ENCODE measurements at places on chromosomes 1 and 21.
A peak's percentile ranks its signal among the peaks of the same experiment; 100 is the strongest.

GRCh38 chr1:87826681-87827251, 498.1 kb downstream of the LMO4 start:
- peak; percentile 5 for DNase-seq

DNA sequence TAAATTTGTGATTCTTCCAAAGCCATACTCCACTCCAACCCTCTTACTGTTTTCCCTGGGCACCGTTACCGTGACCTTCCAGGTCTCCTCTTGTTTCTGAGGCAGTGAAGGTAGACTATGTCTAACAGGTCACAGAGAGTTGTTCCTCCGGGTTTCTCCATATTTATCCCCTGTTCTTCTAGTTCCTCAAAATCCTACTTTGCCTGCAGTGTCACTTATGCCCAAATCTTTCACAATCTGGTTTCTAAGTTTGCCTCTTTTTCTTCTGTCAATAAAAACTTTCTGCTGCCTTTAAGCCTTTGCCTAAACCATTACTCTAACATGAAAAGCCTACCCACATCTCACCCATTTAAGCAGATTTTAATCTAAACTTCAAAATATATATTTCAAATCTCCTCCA, 87.7 kb downstream of the C4BPA start:
- DNase-seq, result no peak

DNA sequence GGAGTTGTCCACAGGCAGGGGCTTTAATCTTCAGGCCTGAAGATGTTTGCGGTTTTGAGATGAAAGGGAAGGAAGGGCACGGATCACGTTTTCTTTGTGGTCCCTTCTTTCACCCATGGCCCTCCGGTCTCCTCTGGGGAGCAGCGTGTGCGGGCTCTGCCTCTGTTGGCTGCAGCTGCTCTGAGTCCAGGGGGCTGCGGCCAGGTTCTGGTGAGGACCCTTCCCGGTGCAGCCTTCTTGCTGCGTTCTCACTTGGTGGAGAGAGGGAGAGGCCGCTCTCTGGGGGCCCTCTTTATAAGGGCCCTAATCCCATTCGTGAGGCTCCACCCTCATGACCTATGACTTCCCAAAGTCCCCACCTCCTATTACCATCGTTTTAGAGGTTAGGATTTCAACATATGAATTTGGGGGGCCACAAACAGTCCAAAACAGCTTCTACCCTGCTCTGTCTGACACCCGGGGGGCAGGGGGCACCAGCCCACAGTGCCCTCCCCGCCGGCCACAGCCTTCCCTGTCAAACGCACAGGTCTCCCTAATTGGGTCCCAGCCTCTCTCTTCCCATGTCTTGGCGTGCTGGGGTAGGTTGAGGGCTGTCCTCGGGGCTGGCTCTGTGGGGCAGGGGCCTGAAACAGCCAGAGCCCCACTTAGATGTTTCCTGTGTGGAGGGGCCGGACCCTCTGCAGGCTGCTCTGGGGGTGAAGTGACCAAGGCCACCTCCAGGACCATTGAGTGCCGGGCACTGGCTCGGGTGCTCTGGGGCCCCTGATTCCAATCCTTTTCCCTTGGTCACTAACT, 100.1 kb upstream of the C1orf174 start:
- DNase-seq, result no peak

DNA sequence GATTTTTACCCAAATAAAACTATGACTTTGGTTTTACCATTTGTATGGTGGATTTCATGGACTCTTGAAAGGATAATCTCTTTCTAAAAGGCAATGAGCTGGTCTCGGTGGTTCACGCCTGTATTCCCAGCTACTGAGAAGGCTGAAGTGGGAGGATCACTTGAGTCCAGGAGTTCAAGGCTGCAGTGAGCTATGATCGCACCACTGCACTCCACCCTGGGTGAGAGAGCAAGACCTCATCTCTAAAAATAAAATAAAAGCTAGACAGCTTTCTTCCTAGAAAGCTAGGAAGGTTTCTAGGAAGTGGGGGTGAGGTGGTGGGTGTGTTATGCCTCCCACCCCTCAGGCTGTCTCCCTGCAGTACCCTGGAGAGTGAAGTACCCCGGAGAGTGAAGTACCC, 54.0 kb upstream of the L1TD1 start:
- no peak for DNase-seq

DNA sequence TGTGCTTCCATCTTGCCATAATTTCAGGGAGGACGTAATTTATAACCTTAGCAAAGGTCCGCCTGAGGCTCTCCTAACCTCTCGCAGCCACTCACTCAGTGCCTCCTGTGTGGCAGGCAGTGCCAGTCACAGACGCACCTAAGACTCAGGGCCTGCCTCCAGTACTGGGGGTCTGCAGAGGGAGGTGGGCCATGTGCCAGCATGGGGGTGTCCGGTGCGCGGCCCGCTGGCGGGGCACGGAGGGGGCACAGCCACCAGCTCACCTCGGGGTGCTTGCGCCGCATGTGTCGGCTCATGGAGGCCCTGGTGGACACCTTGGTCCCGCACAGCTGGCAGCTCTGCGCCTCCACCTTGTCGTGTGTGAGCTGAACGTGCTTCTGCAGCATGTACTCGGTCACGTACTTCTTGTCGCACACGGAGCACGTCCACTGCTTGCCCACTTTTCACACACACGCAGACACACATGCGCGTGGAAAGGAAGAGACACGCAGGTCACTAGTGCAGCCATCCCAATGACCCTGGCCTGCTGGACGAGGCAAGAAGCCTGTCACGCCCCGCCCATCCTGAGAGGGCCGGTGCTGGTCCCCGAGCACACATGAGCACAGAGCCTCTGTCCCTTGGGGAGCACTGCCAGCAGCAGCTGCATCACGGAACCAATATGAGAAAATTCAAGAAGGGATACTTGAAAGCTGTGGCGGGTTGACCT, 43.2 kb upstream of the RIPK4 start:
- DNase-seq, result no peak

DNA sequence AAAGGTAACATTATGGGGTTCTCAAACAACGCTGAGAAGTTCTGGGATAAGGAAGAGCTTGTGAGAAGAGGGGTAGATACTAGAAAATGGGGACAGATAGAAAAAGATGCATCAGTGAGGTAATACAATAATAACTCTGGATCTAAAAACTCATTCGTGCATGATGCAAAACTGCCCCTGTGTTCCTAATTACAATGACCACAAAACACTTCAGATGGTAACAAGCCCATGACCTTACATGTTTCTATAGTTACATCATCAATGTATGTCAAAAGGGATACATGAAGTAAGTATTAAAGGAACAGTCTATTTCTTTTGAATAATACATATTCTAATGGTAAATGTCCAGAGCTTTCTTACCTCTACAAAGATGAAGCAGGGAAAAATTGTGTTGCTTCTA, 110.6 kb upstream of the PLPPR5 start:
- DNase-seq, result no peak

GRCh38 chr1:77642196-77642595, 40.3 kb downstream of the ZZZ3 start:
- no peak for DNase-seq
